ENCODE measurements at places on chromosomes 6 and 20.

- no peak for DNase-seq
Measured at GRCh38 chr20:15196547-15197255, 859.3 kb upstream of the FLRT3 start.

DNA sequence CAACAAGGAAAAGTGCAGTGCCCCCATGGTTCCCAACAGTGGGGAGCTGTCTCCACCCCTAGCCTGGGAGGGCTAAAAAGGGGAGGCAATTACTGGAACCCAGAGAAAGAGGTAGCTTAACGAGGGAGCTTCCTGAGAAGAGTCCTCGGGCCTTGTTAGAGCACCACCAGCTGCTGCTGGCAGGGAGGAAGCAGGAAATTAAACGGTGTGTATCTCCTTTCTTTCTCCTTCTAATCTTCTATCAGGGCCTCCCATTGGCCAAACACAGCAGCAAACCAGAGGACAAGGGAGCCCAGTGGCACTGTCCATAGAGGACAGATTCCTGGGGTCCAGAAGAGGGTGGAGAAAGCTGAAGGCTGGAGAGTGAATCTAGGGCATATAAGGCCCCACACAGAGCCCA, 7.6 kb upstream of the BTN2A2 start:
- DNase-seq = no peak

GRCh38 chr6:136921936-136922684, at the start of gene SLC35D3:
Gene SLC35D3 (plus strand): TSS chr6:136922301. CDS start chr6:136922429, 128 bp downstream.
- no peak for DNase-seq

- DNase-seq = no peak
Measured at GRCh38 chr6:167963589-167964057, 33.8 kb upstream of the KIF25 start.

GRCh38 chr6:104281370-104281769, 578.3 kb downstream of the HACE1 start:
- no peak for DNase-seq

- no peak for DNase-seq
Measured at GRCh38 chr6:39803872-39804271, 11.7 kb downstream of the DAAM2 start.

- no peak for DNase-seq
Measured at GRCh38 chr6:84422380-84422968, 195.0 kb upstream of the CEP162 start.

DNA sequence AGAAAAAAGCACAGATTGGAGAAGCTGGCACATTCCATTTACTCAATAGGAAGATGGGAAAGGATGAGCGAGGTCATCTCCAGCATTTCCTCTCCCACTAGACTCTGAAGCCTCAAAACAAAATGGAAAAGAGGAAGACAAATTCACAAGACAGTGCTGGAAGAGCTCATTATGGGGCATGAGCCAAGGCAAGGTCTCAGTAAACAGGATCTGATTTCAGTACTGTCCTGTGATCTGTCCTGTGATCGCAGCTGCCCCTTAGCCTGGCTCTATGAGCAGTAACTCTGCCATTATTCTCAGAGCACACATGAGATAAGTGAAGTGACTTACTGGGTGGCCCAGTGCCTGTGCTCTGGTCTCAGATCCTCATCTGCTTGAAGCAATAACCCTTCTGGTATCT, 68.1 kb upstream of the SLC4A11 start:
- DNase-seq = no peak

- DNase-seq = no peak
Measured at GRCh38 chr6:142827991-142828390, 117.0 kb downstream of the HIVEP2 start.

- DNase-seq = no peak
Measured at GRCh38 chr6:132464538-132465256, 48.2 kb downstream of the STX7 start.

- no peak for DNase-seq
Measured at GRCh38 chr6:56102216-56102615, 145.2 kb downstream of the COL21A1 start.

GRCh38 chr6:22363166-22363713, 66.4 kb upstream of the PRL start:
- no peak for DNase-seq

DNA sequence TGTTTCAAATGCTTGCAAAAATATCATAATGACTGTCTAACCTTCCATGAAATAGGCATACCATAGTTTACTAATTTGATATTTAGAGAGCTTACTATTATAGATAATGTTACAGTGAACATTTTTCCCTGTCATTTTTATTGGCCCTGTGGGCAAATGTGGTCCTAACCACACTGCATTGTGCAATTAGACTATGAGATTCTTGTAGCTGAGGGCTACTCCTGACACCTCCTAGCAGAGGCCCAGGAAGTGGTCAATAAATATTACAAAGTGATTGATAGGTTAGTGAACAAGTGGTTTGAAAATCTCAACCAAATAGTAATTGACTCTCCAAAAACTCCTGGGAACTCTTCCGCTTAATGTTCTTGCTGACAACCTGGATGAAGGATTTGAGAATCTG, 160.5 kb upstream of the KCNG1 start:
- DNase-seq = no peak

GRCh38 chr20:16415071-16416053, 157.9 kb downstream of the KIF16B start:
- DNase-seq = no peak

- no peak for DNase-seq
Measured at GRCh38 chr6:140538926-140539325, 1164.5 kb upstream of the CITED2 start.

- no peak for DNase-seq
Measured at GRCh38 chr6:4366635-4367395, 231.4 kb upstream of the ECI2 start.

DNA sequence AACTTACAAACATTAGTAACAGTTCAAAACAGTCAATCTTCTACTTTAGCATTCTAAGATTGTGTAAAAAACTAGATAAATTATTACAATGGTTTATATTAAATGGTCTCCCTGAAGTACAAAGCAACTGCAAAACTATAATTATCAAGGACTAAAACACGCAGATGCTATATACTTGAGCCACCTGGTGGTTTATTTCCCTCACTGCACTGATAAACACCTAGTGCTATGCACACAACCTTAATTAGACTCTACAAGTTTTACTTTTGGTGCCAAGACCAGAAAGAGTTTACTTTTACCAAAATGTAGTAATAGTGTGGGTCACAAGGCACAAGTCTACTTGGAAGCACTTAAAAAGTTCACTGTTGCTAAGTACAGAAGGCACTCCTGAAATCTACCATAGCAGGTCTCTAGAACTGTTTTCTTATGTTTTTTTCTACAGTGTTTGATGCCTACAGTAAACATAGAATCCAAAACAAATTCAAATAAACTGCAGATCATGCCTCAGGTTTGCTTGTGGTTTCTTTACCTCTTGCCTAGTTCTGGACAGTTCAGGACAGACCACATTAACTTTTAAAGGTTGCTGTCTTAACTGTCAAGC, 49.2 kb downstream of the GMDS start:
- no peak for DNase-seq

GRCh38 chr6:20918868-20919267, 384.6 kb downstream of the CDKAL1 start:
- no peak for DNase-seq

DNA sequence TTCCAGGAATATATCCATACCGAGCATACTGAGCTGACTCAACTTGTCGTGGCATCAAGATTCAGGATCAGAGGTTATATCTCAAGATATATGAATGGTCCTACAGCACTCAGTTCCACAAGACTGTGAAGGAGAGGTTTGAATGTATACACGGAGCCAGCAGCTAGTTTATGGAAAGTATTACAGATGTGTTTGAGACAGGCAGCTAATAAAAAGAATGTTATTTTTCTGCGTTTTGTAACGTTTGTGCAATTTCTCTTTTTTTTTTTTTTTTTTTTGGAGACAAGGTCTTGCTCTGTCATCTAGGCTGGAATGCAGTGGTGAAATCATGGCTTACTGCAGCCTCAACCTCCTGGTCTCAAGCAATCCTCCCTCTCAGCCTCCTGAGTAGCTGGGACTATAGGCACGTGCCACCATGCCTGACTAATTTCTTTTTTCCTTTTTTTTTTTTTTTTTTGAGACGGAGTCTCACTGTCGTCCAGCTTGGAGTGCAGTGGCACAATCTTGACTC, 3.4 kb upstream of the FAM110A start:
- no peak for DNase-seq

DNA sequence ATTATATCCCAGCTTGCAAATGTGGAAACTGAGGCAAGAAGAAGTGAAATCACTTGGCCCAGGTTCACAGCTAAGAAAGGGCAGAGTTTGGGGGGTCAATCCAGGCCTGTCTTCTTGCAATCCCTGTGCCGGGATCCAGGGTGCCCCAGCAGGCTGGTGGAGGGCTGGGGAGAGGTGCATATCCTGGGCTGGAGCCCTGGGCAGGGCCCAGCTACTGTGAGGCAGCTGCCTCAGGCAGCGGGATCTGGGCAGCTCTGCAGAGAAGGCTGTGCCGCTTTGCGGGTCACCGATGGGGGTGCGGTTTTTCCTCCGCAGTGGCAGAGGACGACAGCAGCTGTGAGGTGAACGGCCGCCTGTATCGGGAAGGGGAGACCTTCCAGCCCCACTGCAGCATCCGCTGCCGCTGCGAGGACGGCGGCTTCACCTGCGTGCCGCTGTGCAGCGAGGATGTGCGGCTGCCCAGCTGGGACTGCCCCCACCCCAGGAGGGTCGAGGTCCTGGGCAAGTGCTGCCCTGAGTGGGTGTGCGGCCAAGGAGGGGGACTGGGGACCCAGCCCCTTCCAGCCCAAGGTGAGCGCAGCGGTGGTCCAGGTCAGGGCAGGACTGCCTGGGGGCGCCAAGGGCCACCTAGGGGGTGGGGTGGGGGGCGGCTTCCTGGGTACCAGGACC, 9.4 kb downstream of the CCN5 start:
- DNase-seq = no peak

DNA sequence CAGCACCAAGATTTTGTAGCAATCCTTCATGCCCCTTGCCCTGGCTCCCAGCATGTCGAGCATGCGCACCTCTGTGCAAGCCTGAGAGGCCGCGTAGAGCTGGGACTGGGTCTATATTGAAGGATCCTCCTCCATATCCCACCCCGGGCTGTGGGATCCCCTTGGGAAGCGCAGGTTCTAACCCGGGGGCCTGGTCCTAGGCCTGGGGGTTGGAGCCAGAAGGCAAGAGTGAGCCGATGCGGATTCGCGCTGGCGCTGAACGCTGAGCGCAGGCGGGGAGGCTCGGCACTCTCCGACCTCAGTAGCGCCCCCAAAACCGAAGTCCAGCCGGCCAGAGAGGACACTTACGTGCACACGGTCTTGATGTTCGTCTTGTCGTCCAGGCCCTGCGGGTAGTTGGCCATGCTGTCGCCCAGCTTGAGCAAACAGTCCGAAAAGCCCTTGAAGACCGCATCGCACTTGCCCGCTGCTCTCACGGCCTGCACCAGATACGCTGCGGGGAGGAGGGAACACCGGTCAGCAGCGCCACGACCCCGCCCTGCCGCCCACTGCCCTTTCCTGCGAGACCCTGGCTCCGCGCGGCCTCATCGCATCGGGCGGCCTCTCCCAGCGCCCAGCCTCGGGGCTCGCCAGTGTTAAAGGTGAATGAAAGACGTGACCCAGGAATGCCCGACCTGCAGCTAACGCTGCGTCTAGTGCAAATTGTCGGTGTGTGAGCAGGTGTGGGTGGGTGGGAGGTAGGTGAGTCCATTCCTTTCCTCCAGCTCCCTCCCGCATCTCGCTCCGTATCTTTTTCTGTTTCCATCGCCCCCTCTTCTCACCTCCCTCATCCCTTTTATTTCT, 4.5 kb downstream of the NRN1 start:
- no peak for DNase-seq

GRCh38 chr6:31734821-31735406, 1.4 kb downstream of the CLIC1 start:
- no peak for DNase-seq

DNA sequence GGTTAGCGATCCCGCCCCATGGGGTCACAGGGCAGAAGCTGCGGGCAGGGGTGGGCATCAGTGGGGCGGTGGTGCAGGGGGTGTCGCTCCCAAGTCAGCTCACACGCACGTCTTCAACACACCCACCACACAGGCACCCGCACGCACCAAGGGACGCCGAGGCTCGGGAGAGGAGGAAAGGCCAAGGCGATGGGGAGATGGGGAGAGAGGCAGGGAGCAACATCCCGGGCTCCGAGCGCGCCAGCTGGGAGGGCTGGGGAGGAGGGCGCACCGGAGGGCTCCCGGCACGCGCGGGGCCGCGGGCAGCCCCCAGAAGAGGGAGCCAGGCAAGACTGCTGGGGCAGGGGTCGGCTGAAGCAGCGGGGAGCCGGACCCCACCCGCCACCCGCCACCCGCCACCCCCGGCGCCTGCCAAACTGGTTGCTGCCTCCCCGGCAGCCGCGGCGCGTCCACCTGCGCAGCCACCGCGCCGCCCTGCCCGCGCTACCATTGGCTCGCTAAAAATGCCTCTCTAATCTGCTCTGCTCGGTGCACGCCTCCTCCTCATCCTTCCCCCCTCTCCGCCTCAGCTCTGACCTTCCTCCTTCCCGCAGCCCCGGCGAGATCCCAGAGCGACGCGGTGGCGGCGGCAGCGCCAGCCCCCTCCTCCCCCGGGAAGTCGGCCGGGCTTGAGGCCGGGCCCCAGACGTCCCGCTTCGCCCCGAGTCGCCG, at the start of gene PACSIN1:
Gene PACSIN1 (plus strand): TSS at position 546 of the 711 bp plus-strand sequence. CDS start 60,230 bp downstream, outside the sequence.
- no peak for DNase-seq

DNA sequence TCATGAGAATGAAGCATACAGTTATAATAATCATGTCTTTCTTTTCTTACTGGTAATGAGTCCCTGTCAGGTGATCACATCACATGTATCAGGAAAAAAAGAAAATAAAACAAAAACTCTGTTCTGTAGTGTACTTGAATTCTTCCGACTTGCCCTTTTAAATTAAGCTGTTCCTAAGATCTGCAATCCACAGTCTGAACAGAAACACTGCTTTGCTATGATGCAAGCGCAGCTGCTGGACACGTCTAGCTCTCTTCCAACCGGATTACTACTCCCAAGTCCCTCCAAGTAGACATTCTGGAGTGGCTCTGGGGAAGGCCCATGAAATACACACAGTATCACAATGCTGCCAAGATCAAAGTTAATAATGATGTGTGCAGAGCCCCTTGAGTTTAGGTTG, 83.7 kb downstream of the FYN start:
- no peak for DNase-seq

DNA sequence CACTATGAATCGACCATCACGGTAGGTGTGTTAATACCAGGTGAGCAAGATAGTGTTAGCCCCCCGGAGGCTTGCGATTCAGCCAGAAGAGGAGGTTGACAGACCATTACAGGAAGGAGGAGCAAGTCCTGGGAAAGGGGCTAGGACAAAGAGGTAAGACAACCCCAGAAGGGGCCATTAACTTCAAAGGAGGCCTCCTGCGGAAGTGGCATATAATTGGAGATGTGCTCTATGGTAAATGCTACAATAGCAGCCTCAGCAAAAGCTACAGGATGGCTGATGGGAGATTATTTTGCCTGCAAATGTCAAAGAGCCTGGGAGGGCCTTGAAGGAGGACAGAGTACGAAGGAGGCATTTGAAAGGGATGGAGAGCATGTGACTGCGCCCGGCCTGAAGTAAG, 108.6 kb upstream of the CITED2 start:
- DNase-seq = no peak

All from stimulated activated CD8-positive, alpha-beta memory T cell treated with anti-CD3 and anti-CD28 coated beads, Interleukin-7, amount 100 ng/mL, for 24 hours (primary cell).